Activated gamma-delta T cell treated with anti-CD3 and anti-CD28 coated beads, Interleukin-2, amount 50 U/mL, for 16 hours (primary cell): ENCODE measurements at places on chromosomes 4 and X.

GRCh38 chrX:139834879-139835278 is 98.0 kb downstream of the ATP11C start:
- DNase-seq, result no peak

DNA sequence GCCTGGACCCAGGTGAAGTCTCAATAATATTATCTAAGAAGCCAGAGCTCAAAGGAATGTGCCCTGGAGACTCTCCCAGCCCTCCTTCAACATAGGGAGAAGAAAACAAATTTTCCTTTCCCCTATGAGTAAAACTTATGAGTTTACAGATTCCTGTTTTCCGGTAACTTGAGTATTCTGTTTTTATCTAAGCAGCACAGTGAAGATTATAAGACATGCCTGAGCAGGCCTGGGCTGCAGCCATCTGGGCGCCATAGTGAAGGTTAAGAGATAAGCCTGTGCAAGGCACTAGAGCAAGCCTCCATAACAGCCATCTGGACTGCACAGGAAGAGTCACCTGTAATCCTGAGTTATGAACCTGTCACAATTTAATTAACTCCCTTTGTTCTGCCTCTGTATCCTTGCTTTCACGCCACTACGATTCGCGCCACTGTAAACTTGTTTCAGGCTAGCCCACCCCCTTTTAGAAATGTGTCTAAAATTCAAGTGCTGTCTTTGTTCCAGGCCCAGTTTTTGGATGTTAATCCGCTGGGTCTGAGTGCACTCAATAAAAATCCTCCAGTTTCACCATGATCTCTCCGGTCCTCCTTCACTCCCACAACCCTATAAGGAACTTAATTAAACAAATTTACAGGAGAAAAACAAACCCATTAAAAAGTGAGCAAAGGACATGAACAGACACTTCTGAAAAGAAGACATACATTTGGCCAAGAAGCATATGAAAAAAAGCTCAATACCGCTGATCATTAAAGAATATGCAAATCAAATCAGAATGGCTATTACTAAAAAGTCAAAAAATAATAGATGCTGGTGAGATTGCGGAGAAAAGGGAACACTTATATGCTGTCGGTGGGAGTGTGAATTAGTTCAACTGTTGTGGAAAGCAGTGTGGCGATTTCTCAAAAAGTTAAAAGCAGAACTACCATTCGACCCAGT is 189.5 kb downstream of the APBB2 start:
- DNase-seq, result no peak

GRCh38 chr4:84639145-84639544 is 56.2 kb downstream of the CDS1 start:
- DNase-seq, result no peak

DNA sequence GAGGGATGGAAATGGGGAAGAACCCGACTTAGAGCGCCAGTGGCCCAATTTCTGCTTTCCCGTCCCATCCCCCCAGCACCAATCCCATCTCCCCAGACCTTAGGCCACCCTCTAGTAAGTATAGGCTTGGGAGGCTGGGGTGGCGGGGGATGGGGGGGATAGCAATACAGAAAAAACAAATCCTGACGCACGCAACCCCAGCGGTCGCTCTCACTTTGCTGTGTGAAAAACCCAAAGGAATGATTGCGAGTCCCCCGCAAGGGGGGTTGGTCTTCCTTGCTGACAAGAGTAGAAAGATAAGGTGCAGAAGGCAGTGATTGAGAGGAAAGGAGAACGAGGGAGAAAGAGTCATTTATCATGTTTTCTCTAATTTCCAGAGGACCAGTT is 863 bp downstream of the CPE start:
- no peak for DNase-seq

DNA sequence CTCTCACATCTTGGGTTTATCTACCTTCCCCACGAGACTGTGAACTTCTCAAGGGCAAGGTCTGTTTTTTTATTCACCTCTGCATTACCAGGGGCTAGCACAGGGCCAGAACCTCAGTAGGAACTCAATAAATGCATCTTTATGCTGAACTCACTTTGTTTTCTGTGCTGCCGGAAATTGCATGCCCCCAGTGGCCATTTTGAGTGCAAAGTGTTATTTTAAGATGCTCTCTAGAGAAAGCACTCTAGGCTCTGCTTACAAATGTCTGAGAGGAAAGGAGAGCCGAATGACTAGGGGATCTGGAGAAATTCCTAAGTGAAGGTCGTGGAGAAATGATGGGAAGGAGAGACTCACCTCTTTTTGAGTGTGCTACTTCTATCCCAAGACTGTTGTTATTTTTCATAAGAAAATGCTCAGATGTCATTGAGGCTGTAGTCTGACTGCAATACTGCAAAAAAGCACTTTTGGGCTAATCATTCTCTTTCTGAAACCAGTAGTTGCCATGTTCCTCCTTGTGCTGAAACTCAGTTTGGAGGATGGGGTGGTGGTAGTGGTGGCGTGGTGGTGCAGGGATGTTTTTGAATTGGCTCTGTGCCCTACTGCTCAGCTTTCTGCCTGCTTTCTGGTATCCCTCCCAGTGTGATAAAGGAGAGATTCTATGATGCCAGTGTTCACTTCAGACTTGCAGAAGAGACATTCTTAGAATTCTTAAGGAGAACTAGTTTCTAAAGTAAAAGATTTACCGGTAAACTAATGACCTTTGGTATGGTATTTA is 41.3 kb downstream of the DOCK11 start:
- peak; percentile 23 for DNase-seq
